ENCODE measurements at places on chromosomes 5 and 9. TPM values are rescaled to one million over a fixed set of nuclear protein-coding genes. Genes with fewer than 3 reads are reported as not detected.

Gene SLC4A9
- not detected for total RNA-seq

Gene QRFP
- total RNA-seq, result not detected

Gene PGM5
- 2.0 TPM for total RNA-seq

DNA sequence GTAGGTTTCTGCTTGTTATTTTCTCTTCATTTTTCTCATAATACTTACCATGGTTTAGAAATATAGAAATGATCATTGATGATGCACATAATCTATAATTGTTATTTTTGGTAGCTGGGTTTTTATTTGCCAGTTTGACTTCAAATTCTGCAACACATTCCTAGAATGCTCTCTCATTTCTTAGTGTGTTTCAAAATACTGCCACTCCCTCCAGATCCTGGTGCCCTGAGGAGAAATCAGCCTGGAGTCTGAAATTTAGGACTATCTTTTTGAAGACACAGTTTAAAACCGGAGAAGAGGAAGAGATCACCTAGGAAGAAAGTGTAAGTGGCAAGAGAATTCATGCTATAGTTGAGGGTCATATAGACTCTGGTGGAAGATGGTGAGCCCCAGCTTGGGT is 57.5 kb downstream of the TAF11L14 start:
- DNase-seq, result no peak

- no peak for DNase-seq
Measured at GRCh38 chr5:81779125-81779915, 28.4 kb upstream of the SSBP2 start.

DNA sequence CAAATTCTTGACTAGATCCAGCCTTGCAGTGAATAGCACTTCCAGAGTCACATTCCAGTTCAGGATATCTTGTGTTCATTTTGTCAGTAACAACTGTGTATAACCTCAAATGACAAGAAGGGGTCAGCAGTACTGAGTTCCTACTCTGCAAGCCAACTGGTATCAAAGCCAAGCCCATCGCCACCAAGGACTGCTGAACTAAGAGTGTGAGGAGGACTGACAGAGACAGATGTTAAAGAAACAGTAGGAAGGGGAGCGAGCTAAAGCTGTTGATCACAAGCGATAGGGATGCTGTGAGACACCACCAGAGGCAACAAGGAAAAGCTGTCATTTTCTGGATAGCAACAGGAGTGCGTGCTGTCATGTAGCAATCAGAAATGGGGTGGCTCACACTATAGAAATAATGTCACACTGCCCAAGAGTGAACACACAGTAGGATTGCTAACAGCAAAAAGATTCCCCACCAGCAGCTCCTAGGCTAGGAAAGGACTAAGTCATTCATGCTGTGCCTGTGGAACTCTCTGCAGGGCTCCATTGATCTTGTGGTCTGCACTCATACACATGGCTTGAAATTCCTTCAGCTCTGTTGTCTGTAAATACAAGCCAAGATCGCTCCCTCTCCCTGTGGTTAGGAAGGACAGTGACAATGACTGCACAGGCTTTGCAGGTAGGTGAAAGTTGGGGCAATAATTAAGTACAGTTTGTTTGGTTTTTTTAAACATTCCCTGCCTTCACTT is 658.6 kb downstream of the NR2F1-AS1 start:
- DNase-seq, result peak; percentile 51

- DNase-seq, result peak; percentile 40
Measured at GRCh38 chr5:103109277-103109676, 10.7 kb downstream of the GIN1 start.

GRCh38 chr5:11329679-11330078 is 568.6 kb upstream of the DAP start:
- DNase-seq, result no peak

DNA sequence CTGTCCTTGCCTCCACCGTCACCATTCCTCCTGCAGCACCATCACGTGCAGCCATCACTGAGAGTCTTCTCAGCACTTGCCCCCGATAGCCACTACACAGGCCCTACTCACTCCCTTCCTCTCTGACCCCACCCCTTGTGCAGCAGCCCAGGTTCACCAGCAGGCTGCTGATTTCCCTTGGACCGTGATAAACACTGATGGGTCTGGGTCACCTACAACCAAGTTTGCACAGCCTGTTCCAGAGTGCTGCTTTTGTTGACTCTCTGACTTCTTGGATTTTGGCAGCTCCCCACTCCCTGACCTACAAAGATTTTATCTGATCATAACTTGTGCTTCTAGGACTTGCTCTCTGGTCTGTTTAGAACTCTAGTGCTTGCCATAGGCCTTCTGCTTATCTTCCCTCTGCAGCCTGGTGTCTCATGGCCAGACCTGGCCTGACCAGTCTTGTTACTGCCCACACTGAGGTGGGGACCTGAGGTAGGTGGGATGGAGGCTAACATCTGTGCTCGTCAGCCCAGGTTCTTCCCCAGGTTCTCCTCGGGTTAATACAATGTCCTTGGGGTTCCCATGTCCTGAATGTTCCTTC is 109.3 kb downstream of the TARS1 start:
- no peak for DNase-seq
